Lower lobe of right lung (tissue), 2 donors: ENCODE measurements at places on chromosomes 3 and 15. TPM values are rescaled to one million over a fixed set of nuclear protein-coding genes. Genes with fewer than 3 reads are reported as not detected.

DNA sequence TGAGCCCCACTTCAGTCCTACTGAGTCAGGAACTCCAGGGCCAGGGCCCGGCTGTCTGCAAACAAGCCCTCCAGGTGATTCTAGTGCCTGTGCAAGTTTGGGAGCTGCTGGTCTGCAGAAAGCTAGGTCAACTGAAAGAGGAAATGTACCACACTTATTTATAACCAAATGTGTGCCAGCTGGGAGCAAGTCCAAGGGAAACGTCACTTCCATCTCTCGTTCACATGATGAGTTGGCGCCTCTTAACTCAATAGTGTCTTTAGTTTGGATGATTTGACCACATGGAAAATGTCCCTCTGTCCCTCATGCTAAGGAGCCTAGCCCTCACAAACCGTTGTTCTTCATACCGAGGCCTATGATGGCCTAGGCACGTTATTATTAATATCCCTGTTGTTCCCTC, 43.2 kb downstream of the GOLGA8S start:
- H3K27me3 ChIP-seq: no peaks in the 10 kb centered on the region
- DNase-seq: no peak
- no peaks in the 10 kb centered on the region for H3K36me3 ChIP-seq
- H3K4me1 ChIP-seq: no peaks in the 10 kb centered on the region

DNA sequence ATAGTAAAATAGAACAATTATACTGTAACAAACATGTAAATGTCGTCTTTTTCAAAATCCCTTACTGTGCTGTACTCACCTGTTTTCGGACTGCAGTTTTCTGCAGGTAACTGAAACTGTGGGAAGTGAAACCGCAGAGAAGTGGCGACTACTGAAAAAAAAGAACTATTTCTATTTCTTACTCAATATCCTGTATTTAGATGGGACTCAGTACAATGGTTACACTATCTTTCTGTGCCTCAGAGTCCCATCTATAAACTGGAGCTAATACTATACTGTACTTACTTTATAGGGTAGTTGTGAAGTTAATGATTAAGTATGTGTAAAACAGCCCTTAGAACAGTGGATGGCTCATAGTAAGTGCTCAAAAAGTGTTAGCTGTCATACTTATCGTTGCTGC, 14.3 kb upstream of the P2RY12 start:
- no peaks in the 10 kb centered on the region for H3K4me1 ChIP-seq
- no peaks in the 10 kb centered on the region for H3K36me3 ChIP-seq
- DNase-seq: no peak
- no peak overlapping the region for H3K27ac ChIP-seq

The ZIC1 gene
- not detected for total RNA-seq

GRCh38 chr15:95303713-95304112, 1026.8 kb upstream of the NR2F2 start:
- H3K36me3 ChIP-seq: no peaks in the 10 kb centered on the region
- H3K4me1 ChIP-seq: peaks cover 8% of the 10 kb centered on the region
- H3K27me3 ChIP-seq: no peaks in the 10 kb centered on the region
- H3K27ac ChIP-seq: peak overlapping the region; percentile 57
- no peak overlapping the region for H3K4me3 ChIP-seq

DNA sequence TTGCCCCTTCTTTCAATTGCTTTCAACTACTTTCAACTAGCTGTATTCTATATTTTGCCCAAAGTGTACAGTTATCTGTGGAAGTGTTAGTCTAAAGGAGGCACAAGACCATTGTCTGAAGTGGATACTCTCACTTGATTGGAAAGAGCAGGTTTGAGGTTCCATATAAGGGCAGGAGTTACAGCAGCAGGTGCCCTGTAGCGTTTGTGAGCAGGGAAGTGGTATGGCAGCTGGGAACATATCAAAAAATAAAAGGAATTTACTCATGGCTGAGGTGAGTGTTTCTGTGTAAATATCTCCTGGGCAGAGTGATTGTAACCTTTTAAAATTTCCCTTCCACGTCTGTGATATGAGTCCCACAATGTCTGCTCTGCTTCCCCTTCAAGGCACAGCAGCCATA, 38.5 kb upstream of the DNAJC13 start:
- no peaks in the 10 kb centered on the region for H3K36me3 ChIP-seq
- H3K4me3 ChIP-seq: no peak overlapping the region
- no peak overlapping the region for H3K27ac ChIP-seq
- no peak for DNase-seq
- H3K27me3 ChIP-seq: no peaks in the 10 kb centered on the region
- no peaks in the 10 kb centered on the region for H3K4me1 ChIP-seq

The RAD18 gene
- total RNA-seq: 12.6 TPM

GRCh38 chr3:178137831-178138230, 398.4 kb upstream of the KCNMB2 start:
- no peak for DNase-seq
- H3K36me3 ChIP-seq: no peaks in the 10 kb centered on the region

DNA sequence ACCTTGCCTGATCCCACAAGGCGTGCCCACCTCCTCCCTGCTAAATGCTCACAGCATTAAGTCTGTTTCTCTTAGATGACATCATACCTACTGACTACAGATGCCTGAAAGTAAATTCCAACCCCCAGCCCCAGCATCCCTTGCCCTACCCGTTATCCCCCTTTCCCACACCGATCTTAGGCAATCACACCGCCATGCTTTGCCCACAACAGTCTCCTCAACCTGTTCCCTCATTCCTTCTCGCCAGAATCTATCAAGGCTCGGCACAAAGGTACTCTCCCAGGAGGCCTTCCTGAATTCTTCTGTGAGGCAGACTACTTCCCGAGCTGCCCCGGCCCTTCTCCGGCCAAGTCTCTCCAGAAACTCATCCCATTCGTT, 789 bp upstream of the SEC61A1 start:
- peak overlapping the region; percentile 94 for H3K27ac ChIP-seq
- H3K36me3 ChIP-seq: peaks cover 23% of the 10 kb centered on the region
- peaks cover 32% of the 10 kb centered on the region for H3K4me1 ChIP-seq
- peak overlapping the region; percentile 95 for H3K4me3 ChIP-seq

The TMEM40 gene
- total RNA-seq: 1.0 TPM

The ZBBX gene
- 15.2 TPM for total RNA-seq

GRCh38 chr3:144482876-144483275, 511.3 kb downstream of the DIPK2A start:
- no peak overlapping the region for H3K4me3 ChIP-seq
- no peaks in the 10 kb centered on the region for H3K4me1 ChIP-seq
- H3K27me3 ChIP-seq: no peaks in the 10 kb centered on the region
- no peak for DNase-seq
- H3K27ac ChIP-seq: no peak overlapping the region
- no peaks in the 10 kb centered on the region for H3K36me3 ChIP-seq
